ENCODE measurements at places on chromosomes 7 and 10. TPM values are rescaled to one million over a fixed set of nuclear protein-coding genes. Genes with fewer than 3 reads are reported as not detected.
A peak's percentile ranks its signal among the peaks of the same experiment; 100 is the strongest.

LIPK gene
- total RNA-seq: not detected

- H3K36me3 ChIP-seq: no peaks in the 10 kb centered on the region
- no peaks in the 10 kb centered on the region for H3K27me3 ChIP-seq
- DNase-seq: no peak
- H3K4me1 ChIP-seq: no peaks in the 10 kb centered on the region
Observed at GRCh38 chr10:128220021-128220420, 93.8 kb upstream of the MKI67 start.

DNA sequence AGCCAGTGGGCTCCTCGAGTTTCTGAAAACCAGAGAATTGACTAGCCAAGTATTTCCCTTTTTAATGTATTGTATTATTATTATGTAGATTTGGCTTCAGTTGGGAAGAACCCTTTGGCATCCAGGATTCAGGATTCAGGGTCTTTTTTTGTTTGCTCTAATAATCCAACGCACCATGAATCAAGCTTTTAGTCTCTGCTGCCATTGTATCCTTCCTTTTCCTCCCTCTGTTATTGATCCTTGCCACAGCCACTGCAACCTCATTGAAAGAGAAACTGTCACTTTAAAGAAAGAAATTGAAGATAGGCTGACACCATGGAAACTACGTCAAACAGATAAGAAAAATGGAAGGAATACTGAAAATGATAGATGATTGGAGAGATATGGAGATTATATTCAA, 150.0 kb downstream of the CHRM2 start:
- no peaks in the 10 kb centered on the region for H3K27me3 ChIP-seq
- H3K27ac ChIP-seq: no peak overlapping the region
- no peaks in the 10 kb centered on the region for H3K4me1 ChIP-seq
- no peaks in the 10 kb centered on the region for H3K36me3 ChIP-seq
- DNase-seq: no peak
- no peak overlapping the region for H3K4me3 ChIP-seq

DNA sequence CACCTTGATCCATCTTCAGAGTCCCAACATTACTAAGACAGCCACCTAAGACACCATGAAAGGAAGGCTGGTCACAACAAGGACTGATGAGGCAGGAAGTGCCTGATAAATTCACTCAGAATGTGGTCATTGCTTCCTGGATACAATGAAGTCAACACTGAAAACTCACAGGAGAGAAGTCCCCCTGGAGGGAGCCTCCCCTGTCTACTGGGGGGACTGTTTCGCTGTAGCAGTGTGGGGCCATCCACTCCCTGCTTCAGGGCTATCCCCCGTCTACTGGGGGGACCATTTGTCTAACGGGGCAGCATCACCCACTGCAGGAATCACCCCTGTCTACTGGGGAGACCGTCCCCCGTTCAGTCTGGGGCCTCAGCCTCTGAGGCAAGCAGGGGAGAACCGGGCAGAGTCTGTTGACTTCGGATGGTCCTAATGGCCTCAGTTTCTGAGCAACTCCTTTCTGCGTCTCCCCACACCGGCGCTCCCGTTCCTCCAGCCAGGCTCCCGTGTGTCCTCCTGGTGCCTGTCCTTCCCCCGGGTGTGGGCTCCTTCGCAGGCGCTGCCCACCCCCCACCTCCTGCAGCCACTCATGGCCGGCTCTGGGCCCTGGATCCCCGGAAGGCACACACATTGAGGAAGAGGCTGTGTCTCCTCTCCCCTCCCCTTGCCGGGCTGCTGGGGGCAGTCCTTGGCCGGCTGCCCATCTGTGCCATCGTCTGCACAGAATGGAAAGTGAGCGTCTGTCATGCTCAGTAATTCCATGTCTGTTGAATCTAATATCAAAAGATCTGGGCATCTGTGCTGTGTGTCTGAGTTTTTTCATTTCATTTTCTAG, 59.9 kb upstream of the DNAJB6 start:
- peak; percentile 53 for DNase-seq
- no peak overlapping the region for H3K4me3 ChIP-seq
- peaks cover 23% of the 10 kb centered on the region for H3K27me3 ChIP-seq
- H3K27ac ChIP-seq: no peak overlapping the region
- no peaks in the 10 kb centered on the region for H3K36me3 ChIP-seq

- H3K27ac ChIP-seq: no peak overlapping the region
- DNase-seq: peak; percentile 71
- no peak overlapping the region for H3K4me3 ChIP-seq
- no peaks in the 10 kb centered on the region for H3K27me3 ChIP-seq
- H3K36me3 ChIP-seq: no peaks in the 10 kb centered on the region
- H3K4me1 ChIP-seq: no peaks in the 10 kb centered on the region
Observed at GRCh38 chr10:4291990-4292389, 507.0 kb upstream of the KLF6 start.

GRCh38 chr7:100965723-100966541, 3.4 kb upstream of the MUC12 start:
- H3K4me3 ChIP-seq: no peak overlapping the region
- H3K27me3 ChIP-seq: peaks cover 61% of the 10 kb centered on the region
- DNase-seq: no peak

Measured in sigmoid colon (tissue), 7 donors.